Activated CD8-positive, alpha-beta memory T cell treated with anti-CD3 and anti-CD28 coated beads for 1 hour (primary cell): ENCODE measurements at places on chromosomes 2 and 18.

DNA sequence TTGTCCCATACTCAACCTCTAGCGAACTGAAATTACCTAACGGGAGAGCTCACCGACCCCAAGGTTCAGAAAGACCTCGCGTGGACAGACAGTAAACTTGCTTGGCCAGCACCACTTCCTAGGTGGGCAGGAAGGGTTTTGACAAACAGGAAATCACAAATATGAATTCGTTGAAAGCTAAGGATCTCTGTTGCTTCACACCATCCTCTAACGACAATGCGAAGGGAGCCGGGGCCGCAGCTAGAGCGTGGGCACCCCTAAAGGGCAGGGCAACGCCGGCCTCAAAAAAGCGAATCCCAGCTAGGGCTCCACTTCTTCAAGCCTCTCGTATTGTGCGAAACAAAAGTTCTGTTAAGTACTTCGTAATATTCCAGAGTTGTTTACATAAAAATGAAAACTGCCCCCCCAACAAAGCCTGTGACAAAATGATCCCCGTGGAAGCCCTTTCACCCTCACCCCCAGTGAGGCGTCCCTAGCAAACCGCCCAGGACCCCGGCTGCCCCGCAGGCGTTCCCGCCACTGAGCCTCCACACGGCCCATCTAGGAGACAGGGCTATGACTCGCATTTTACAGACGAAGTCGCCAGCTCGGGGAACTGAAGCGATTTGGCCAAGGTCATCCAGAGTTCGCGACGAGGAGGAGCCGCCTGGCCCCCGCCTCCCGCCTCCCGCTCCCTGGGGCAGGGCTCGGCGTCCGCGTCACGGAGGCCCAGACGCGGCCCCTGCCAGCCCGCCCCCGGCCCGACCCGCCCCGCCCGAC lies 548 bp downstream of the KANSL3 start:
- DNase-seq, result peak; percentile 62

DNA sequence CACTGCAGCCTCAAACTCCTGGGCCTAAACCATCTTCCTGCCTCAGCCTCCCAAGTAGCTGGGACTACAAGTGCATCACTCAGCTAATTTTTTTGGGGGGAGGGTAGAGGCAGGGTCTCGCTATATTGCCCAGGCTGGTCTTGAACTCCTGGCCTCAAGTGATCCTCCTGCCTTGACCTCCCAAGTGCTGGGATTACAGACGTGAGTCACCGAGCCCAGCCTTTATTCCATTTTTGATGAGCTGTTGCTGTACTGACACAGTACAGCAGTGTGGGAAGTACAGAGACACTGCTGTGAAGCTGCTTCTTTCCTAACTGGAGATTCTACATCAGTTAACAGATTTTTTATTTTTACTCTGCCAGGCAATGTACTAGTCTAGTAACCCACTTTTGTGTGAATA lies 18.8 kb downstream of the PTRHD1 start:
- no peak for DNase-seq

- DNase-seq, result no peak
Observed at GRCh38 chr18:7904529-7904928, 337.4 kb downstream of the PTPRM start.

- no peak for DNase-seq
Observed at GRCh38 chr18:644395-645004, 13.0 kb upstream of the TYMS start.

- DNase-seq, result no peak
Observed at GRCh38 chr18:12334863-12335262, 26.8 kb downstream of the TUBB6 start.

DNA sequence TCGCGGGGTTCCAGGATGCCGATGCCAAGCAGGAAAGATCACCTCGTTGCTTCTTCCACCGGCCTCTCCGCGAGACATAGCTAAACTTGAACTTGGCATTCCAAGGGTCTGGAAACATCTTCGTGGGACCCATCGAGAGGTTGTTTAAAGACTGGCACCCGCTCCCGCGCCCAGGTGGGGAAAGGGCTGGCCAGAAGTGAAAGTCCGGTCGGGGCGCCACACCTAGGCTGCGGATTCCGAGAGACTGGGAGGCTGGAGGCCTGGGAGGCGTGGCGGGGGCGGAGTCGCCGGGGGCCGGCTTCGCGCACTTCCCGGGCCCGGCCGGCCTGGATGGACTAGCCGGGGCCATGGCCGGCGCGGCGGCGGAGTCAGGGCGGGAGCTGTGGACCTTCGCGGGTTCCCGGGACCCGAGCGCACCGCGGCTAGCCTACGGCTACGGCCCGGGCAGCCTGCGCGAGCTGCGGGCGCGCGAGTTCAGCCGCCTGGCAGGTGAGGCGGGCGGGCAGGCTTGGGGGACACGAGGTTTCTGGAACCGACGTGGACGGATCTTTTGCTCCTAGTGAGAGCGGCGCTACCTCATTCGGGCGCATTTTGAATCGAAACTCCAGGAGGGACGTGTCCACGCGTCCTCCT lies at the start of gene MOCOS:
Gene MOCOS, plus strand, starts transcription at position 305 of the 633 bp plus-strand sequence. Its CDS starts 43 bp downstream, at position 348.
- DNase-seq, result no peak

GRCh38 chr2:182818925-182819324 lies 47.5 kb downstream of the FRZB start:
- DNase-seq, result no peak

- no peak for DNase-seq
Observed at GRCh38 chr2:62589691-62590356, 83.8 kb upstream of the TMEM17 start.

DNA sequence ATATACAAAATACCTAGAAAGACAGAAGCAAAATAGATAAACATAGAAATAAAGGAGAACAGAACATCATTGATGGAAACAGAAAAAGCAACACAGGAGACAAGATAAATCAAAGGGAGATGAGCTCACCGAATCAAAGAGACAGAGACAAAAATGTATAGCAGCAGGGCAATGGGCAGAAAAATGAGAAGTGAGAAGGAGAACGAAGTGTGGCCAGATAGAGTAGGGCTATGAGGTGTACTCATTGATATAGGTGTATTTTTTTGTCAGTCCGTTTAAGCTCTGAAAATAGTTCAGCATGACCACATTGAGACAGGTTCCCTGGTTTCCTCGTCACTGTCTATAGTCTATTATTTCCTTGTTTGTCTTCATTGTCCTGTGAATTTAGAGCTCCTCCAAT lies 55.1 kb downstream of the SP100 start:
- no peak for DNase-seq

DNA sequence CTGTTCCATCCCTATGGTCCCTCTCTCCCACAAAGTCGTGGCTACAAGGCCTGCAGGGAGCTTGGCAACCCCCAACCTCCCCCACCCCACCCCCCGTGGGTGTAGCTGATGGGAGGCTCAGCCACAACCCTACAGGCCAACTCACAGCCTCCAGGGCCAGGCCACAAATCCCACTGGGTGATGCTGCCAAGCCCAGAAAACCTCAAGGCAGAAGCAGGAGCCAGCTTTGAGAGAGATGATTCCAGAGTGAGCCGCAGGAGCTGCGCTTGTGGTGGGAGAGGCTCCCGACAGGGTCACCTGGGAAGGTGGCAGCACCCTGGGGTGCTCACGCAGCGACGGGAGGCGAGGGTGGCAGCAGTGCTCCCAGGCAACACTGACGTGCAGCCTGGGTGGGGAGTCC lies 44.8 kb downstream of the ADCY3 start:
- no peak for DNase-seq

- DNase-seq, result no peak
Observed at GRCh38 chr2:37871456-37872191, 53.5 kb upstream of the RMDN2 start.

- DNase-seq, result no peak
Observed at GRCh38 chr2:240437551-240437860, 2.0 kb downstream of the GPC1 start.

DNA sequence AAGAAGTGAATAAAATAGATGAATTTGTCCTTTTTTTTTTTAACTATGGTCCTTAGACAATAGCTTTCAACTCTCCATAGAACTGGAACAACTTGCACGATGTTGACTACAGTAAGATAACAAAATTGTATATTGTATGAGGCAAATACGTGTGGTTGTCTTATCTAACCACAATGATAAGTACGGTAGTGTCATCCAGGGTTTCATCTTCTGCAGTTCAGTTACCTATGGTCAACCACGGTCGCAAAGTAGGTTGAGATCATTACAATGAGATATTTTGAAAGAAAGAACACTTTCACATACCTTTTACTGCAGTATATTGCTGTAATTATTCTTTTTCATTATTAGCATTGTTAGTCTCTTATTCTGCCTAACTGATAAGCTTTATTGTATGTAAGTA lies 295.2 kb downstream of the PARD3B start:
- no peak for DNase-seq

GRCh38 chr2:207188626-207189419 lies 23.1 kb upstream of the KLF7 start:
- DNase-seq, result no peak

DNA sequence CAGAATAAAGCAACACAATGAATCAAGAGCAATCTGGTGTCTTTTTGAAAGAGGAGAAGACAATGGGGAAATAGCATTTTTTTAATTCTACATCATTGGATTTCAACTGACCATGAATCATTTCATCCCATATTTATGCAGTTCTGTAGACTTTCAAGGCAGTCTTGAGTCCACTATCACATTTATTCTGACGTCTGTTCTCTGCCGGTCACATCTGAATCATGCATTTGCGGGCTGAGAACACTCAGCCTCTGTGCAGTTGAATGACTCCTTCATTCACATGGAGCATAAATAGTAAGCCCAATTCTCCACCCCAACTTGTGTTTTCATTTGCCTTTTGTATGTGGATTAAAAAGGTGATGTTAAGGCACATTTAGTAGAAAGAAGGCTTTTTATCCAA lies 128.2 kb downstream of the AKAIN1 start:
- DNase-seq, result no peak

GRCh38 chr2:127371037-127371436 lies 16.7 kb downstream of the MAP3K2 start:
- no peak for DNase-seq

GRCh38 chr2:9639740-9640343 lies 9.0 kb upstream of the YWHAQ start:
- no peak for DNase-seq

DNA sequence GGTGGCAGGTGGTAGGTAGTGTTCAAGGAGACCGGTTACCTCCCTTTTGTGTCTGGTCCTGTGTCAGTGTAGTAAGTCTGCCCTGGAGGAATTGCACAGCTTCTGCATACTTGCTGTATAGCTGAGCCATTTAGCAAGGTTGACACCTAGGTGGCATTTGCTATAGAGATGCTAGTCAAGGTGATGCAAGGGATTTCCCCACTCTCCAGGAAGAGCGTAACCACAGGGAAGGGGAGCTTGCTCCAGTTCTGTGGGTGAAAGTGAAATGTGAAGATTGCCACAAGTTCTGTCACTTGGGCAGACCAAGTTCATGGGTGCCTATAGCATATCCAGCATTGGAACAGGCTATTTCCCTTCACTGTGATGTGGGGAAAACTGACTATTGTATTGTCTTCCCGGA lies 28.1 kb downstream of the NAT8 start:
- no peak for DNase-seq

GRCh38 chr2:40477361-40477760 lies 25.5 kb upstream of the SLC8A1 start:
- DNase-seq, result no peak

DNA sequence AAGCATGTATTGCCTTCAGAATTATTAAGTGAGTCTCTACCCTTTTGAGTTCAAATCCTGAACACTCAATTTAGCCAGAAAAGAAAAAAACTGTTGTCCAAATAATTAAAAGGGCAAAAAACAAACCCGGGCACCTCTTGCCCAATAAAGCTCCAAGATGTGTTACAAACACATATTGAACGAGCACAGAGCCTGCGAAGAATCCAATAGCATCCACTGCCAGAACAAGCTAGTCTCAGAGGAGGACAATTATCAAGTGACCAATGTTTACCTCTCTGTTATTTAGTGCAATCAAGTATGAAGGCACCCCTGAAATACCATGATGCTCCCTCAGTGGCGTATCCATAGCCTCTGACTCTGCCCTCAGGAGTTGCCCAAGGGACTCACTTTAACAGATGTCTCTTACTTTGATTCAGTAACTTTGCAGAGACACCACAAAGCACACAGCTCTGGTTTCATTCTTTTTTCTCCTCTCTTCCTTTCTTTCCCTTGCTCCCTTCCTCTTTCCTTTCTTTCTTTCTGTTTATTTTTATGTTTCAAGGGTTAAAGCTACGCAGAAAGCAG lies 93.5 kb upstream of the SPATS2L start:
- no peak for DNase-seq

DNA sequence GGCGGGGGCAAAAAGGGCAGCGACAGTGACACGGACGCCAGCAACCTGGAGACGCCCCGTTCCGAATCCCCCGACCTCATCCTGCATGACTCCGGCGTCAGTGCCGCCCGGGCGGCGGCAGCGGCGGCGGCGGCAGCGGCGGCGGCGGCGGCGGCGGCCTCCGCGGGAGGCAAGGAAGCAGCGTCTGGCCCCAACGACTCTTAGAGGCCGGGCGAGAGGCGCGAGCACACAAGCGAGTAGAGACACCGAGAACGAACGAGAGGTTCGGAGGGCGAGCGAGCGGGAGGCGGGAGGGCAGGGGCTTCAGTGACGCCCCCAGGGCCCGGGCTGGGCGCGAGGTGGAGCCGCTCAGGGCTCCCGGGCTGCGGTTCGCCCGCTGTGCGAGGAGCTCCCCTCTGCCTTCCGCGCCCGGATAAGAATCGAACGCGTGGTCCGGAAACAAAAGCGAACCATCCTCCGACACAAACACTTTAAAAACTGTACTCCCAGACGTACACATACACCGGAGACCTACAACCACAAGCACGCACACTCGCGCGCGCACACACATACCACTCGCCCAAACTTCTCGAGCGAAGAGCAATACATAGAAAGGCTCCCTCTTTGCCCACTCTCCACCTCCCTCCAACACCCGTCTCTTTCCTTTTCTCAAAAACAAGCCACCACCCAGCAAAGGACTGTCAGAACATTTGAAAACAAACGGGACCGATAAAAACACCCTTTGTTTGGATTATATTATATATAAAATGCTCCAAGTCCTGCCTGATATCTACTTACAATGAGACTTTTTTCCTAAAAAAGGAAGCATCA lies 2.8 kb downstream of the SP9 start:
- DNase-seq, result no peak

DNA sequence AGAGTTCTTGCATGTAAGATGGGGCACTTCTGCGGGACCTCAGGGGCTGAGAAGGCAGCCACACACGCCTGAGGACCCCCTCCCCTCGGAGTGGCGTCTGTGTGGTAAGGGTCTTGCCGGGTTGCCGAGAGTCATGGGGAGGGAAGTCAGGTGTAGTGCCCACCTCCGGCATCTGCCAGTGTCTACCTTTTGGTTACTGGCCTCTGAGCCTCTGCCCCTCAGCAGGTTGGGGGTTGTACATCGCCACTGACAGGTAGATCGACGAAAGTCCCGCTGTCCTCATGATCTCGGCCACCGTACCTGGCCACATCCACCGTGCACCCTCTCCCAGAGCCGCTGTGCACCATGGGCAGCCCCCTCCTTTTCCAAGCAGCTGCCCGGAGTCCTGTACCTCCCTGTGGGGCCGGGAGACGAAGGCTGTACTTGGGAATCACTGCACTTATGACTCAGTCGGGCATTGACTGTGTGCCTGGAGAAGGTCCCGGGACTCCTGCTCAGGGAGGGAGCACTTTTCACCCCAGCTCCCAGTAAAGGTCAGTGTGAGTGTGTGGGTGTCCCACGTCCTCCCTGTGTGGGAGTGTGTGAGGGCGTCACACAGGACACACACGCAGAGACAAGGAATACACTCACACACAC lies 332.4 kb upstream of the MYT1L start:
- DNase-seq, result no peak
